ENCODE measurements at places on chromosomes 6 and 20. TPM values are rescaled to one million over a fixed set of nuclear protein-coding genes. Genes with fewer than 3 reads are reported as not detected.

Gene TFAP2D
- not detected for total RNA-seq

Gene DACT2
- not detected for total RNA-seq

Gene NRSN1
- not detected for total RNA-seq

Gene PLAGL1
- 7.6 TPM for total RNA-seq

Gene PAX1
- not detected for total RNA-seq

Gene FAM110A
- 20.3 TPM for total RNA-seq

Gene ABHD16B
- total RNA-seq = not detected

Gene PHACTR1
- 3.0 TPM for total RNA-seq

Gene STX11
- 2.4 TPM for total RNA-seq

Gene TRIM15
- total RNA-seq = not detected
